ENCODE measurements at places on chromosomes 5 and 9.

DNA sequence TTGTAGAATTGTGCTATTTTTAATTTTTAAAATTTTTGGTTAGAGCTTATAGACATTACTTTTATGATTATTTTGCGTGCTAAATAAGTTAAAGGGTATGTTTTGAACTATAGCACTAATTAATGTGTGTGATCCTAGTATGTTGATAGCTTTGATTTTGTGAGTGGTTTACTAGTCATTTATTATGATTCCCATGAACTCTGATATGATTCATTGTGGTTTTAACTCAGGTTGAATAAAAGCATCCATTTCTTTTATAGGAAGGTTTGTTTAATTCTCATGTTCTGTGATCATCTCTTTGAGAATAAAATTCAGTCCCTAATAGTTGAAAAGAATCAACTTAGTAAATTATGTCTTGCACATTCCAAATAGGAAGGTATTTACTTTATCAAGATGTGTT, 22.5 kb downstream of the C5orf22 start:
- DNase-seq, result no peak

- no peak for DNase-seq
Measured at GRCh38 chr5:76406673-76407072, 3.6 kb downstream of the IQGAP2 start.

- peak; percentile 55 for DNase-seq
Measured at GRCh38 chr9:97954550-97954989, 16.6 kb upstream of the HEMGN start.

GRCh38 chr5:143537056-143537455, 133.6 kb upstream of the NR3C1 start:
- DNase-seq, result no peak

DNA sequence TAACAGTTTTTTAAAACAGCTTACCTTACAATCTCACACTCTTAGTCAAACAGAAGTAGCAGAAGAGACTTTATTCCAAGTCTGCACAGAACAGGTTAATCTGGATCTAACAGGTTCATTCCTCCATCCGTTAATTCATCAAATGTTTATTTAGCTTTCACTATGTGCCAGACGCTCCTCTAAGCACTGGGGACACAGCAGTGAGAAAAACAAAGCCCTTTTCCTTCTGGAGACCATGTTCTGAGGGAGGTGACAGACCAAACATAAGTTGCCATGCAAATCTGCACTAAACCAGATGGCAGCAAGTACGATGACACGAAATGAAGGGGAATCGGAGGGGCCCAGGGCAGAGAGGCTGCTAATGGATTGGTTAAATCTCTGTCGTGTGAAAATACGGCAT, 17.1 kb upstream of the GLIPR2 start:
- DNase-seq, result no peak

- DNase-seq, result no peak
Measured at GRCh38 chr5:55572600-55572999, 37.8 kb upstream of the PLPP1 start.

GRCh38 chr5:117107859-117108258, 533.2 kb upstream of the SEMA6A start:
- no peak for DNase-seq

DNA sequence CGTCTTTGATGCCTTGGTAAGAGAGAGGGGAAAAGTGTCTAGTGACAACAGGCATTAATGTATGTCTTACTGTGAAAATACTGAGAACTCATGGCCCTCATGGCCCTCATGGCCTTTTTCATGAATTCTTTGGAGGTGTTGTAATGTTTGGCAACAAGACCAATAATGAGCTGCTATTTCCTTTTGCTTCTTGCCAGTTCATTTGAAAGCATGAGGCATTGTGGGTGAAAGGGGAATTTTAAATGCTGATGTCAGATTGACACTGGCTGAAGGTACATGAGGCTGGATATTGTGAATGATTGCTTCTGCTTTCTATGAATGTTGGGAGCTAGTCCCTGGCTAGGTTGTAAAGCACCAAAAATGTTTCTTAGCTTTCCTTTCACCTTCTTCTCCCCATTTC, 79.2 kb downstream of the DOCK2 start:
- DNase-seq, result no peak

GRCh38 chr5:143740956-143741355, 71.0 kb upstream of the HMHB1 start:
- no peak for DNase-seq

GRCh38 chr9:71719562-71719961, 48.8 kb downstream of the CEMIP2 start:
- DNase-seq, result no peak

- DNase-seq, result no peak
Measured at GRCh38 chr5:133331941-133332340, 280.1 kb downstream of the HSPA4 start.

GRCh38 chr5:53095931-53096525, 13.5 kb downstream of the MOCS2 start:
- peak; percentile 66 for DNase-seq

DNA sequence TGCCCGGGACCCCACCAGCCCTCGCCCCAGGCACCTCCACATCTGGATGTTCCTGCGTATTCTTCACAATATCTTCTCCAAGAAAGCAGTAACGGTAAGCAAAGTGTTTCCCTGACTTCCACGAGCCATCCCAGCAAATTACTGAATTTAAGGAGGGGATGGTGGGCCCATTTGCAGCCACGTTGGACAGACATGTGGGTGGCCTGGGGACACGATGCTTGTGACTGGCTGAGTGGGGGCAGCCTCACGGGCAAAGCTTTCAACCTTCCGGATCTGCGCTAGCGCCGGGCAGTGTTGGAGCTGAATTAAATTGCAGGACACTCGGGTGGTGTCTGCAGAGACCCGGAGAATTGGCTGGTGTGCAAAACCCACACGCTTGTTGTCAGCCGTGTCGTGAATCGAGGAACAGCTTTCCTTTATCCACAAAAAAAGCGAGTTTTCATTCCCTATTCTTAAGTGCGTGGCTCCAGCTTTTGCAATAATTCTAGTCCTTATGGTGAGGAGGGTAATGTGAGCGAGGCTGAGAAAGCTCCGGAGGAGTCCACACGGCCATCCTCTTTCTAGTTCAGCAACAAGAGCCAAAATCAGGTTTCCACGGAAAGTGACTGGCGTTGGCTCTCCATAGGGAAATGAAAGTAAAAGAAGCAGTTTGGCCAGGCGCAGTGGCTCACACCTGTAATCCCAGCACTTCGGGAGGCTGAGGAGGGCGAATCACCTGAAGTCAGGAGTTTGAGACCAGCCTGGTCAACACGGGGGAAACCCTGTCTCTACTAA, 17.5 kb upstream of the CLPTM1L start:
- no peak for DNase-seq

- no peak for DNase-seq
Measured at GRCh38 chr5:96193946-96194345, 232.3 kb upstream of the ELL2 start.

- DNase-seq, result no peak
Measured at GRCh38 chr9:128422783-128423150, 2.1 kb downstream of the CERCAM start.

- no peak for DNase-seq
Measured at GRCh38 chr9:117470455-117470854, 55.6 kb upstream of the ASTN2 start.

- DNase-seq, result no peak
Measured at GRCh38 chr5:148623741-148624140, 30.6 kb downstream of the HTR4 start.

DNA sequence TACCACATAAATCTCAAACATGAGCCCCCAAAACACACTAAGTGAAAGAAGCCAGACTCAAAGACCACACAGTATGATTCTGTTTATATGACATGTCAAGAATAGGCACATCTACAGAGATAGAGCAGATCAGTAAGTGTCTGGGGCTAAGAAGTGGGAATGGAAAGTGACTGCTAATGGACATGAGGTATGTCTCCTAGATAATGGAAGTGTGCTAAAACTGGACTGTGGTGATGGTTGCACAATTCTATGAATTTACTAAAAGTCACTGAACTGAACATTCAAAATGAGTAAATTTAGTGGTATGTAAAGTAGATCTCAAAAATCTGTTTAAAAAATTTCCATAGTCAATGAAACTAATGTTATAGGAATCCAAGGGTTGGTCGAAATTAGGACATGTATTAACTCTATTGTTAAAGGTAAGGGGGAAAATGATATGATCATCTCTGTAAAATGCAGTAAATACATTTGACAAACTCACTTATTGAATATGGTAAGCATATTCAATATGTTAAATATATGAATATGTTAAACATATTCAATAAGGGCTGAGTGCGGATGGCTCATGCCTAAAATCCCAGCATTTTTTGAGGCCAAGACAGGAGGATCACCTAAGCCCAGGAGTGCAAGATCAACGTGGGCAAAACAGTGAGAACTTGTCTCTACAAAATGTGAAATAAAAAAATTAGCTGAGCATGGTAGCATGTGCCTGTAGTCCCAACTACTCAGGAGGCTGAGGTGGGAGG, 51.7 kb downstream of the NUP155 start:
- no peak for DNase-seq

- DNase-seq, result no peak
Measured at GRCh38 chr9:21800931-21801682, 1.3 kb upstream of the MTAP start.

- DNase-seq, result no peak
Measured at GRCh38 chr9:10007356-10007755, 605.4 kb downstream of the PTPRD start.

DNA sequence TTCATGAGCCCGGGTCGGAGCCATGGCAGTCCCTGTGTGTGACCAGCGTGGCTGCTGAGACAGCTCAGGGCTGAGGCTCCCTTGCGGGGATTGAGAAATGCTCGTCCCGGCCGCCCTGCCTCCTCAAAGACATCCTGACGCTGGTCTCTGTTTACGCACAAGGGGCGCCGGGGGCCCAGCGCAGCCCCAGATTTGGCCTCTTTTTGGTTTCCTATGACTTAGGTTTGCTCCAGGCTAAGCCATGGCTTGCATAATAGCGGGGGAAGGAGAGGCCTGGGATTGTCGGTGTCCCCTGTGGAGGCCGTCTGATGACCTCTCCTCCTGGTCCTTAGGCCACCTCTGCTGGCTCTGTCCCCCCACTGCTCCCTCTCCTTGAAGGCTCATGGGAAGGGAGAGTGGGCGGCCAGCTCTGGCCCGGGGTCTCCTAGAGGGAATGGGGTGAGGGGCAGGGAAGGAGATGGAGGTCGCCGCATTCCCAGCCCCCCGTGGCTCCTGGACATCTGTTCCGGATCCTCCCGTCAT, 3.5 kb downstream of the LAMC3 start:
- DNase-seq, result no peak

GRCh38 chr9:128909859-128910258, 10.9 kb upstream of the PHYHD1 start:
- DNase-seq, result no peak

DNA sequence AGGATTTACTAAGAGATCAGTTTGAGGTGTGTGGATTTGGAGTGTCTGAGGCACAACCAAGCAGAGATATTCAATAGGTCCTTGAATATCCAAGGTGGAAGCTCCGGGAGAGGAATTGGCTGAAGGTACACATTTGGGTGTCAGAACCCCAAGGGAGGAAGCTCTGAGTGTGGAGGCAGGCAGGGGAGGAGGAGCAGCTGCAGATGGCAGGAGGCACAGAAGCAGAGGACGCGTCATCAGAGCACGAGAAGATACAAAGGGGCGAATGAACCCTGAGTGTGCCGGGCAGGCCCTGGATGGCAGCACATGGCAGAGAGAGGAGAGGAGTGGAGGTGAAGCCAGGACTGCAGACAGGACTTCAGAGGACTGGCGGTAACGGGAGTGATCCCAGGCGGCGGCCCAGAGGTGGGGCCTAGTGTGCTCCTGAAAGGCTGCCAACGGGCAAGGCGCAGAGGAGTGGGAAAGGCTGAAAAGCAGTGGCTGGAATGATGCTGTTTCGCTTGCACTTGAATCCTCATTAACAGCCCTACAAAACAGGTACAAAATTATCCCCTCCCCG, 179.8 kb downstream of the FANCC start:
- DNase-seq, result no peak

DNA sequence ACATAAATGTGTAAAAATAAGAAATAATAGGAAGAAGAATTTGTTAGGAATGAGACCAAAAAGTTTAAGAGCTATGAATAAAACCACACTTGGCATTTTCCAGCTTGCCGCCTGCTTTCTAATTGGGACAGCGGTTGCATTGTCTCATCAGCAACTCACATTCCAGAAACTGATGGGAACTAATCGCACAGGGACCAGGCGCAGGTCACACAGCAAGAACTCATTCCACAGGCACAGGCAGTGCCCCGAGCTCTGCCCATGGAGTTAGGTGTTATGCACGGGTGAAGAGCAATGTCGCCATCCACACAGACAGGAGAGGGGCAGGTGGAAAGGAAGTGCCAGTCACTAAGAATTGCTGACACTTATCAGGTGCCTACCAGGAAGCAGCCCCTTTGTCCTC, 279.9 kb downstream of the NSG2 start:
- no peak for DNase-seq

- no peak for DNase-seq
Measured at GRCh38 chr9:104836235-104836634, 72.3 kb downstream of the NIPSNAP3B start.

DNA sequence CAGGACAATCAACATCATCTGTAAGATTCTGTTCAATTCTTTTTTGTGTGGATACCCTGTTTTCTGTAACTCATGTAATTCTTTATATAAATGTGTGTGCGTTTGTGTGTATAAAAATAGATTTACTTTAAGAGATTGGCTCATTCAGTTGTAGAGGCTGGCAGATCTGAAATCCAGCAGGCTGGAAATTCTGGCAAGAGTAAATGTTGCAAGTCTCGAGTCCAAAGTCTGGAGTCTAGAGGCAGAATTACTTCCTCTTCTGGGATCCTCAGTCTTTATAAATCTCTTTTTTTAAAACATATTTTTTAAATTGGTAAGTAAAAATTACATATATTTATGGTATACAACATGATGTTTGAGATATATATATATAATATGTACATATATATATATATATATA, 202.1 kb upstream of the TMEM161B start:
- no peak for DNase-seq

DNA sequence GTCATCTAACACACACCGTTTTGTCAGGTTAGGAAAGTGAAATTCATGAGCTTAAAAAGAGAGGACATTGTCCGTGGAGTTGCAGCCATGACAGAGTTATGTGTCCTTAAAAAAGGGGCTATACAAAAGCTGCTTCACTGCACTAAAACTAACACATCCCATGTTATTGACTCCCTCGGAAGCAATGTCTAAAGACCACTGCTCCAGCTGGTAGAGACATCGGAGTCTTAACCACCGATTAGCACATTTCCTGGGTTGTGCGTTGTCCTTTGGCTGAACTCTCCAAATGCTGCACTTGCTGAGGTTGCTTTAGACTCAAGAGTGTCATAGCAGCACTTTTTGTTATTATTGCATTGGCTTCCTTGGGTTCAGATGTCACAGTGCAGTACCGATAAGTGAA, 128.3 kb upstream of the C9orf72 start:
- DNase-seq, result no peak

DNA sequence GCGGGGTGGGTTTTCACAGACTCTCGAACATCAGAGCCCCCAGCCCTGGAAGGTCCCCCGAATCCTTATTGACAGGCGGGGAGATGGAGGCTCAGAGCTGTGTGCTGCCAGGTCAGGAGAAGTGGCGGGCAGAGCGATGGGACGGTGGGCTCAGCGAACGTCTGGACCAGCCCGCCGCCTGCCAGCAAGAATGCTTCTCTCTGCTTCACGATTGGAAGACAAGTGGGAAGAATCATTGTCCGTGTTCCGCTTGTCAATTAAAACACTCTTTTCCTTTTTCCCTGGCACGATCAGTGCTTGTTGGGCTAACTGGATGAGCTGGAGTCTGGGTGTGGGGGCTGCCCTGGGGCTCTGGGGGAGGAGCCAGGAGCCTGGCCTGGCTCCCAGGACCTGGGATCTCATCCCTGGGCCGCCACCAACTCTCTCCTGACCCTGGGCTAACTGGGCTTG, 1.6 kb downstream of the COL5A1 start:
- DNase-seq, result no peak
